CD4-positive, alpha-beta T cell treated with Interleukin-15 for 4 hours (primary cell): ENCODE measurements at places on chromosomes 6 and 20.
A peak's percentile ranks its signal among the peaks of the same experiment; 100 is the strongest.

DNA sequence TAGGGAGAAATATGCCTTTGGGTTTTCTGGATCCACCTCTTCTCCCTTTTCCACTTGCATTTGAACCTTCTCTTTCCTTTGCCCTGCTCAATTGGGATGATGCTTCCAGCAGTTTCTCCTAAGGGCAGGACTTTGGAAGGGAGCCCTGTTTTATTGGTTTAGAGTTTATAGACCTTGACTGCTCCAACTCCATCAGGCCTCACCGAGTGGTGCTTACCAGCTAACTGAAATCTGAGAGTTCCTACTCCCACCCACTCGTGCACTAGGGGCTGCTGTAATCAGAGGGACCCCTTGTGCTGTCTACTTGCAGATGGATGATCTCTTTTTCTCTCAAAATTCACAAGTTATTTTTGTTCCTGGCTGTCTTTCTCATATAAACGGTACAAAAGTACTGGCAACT lies 121.3 kb upstream of the SLC22A16 start:
- no peak for DNase-seq

- no peak for DNase-seq
Measured at GRCh38 chr6:123990376-123990775, 186.7 kb downstream of the NKAIN2 start.

GRCh38 chr6:159104163-159104925 lies 59.6 kb upstream of the TAGAP start:
- peak; percentile 86 for DNase-seq

DNA sequence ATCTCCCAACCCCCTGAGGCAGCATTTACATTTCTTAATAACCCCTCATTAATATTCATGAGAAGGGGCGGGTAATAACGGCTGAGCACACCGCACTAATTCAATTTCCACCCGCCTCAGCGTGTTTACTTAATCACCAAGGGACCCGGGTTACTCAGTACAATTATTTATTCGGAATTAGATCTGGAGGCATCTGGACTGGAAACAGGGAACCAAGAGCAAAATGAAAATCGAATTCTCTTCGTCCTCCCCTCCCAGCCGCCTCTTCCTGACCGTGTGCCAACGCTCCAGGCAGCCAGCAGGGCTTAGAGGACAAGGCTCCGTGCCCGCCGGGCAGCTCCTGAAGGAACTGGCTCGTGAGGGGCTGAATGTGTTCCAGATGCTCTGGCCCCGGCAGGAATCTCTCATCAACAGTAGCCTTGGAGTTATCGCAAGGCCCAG lies 23.5 kb upstream of the CTNNBL1 start:
- DNase-seq = no peak

- DNase-seq = no peak
Measured at GRCh38 chr6:6643398-6643797, 54.9 kb downstream of the LY86 start.

DNA sequence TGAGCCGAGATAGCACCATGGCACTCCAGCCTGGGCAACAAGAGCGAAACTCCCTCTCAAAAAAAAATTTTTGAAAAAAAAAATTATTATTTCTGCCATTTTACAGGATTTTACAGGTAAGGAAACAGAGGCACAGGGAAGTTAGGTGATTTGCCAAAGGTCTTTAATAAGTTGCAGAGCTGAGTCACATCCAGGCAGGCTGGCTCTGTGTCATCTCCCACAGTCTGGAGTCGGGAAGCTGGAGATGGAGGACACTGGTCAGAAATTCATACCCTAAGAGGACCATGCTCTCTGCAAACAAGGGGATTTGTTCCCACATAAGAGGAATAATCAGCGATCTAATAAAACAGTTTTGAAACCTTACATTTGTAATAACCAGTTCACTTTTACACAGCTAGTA lies 24.1 kb downstream of the HECA start:
- DNase-seq = no peak

- no peak for DNase-seq
Measured at GRCh38 chr6:6518631-6519427, 69.7 kb upstream of the LY86 start.

- no peak for DNase-seq
Measured at GRCh38 chr6:106897580-106897979, 76.9 kb downstream of the CD24 start.

DNA sequence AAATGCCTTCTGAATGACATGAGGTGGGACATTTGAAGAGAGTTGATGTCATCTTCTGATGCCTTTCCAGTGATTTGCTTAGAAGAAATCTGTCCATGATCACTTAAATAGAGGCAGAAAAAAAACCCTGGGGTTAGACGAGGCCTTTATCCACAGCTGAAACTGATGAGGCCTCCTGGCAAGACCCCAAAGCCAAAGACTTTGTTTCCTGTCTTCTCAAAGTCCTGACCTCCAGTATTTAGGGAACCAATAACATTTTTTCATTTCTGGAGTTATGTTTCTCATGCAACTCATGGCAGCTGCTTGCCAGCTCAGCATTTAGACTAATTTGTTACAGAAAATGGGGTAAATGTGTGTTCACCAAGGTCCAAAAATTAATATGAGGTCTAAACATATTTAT lies 248.0 kb upstream of the PRDM1 start:
- DNase-seq = no peak

DNA sequence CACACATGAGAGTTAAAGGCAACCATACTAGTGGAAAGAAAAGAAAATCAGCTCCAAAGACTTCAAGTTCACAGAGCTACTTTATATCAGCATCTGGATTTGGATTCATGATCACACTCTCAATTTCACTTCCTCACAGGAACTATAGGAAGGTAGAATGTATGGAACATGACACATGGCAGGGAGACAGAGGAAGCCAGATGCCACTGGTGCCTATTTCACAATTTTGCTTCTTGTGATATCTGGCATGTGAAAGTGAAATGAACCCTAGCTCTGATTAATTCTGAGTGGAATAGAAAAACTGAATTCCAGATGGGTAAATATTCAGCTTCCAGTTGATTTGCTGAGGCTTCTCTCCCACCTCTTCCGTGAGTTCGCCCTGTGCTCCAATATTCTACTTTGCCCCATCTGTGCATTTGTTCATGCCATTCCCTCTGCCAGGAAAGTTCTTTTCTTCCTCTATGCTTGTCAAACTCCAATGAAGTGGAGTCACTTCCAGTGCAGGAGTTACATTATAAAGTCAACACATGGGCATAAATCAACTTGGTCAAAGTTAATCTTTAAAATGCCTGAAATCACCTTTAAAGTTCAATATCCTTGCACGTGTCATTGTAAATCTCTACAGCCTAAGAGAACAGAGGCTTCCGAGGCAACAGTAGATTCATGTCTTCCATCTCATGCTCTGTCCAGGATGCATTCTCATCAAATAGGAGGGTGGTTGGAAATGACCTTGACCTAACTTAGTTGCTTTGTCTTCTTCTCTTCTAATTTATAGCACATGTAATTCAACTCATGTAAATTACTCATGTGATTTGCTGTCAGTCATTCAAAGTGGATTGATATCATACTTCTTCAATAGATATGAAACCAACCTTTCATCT lies 275.3 kb downstream of the HIVEP2 start:
- no peak for DNase-seq

GRCh38 chr6:140437619-140438345 lies 1063.3 kb upstream of the CITED2 start:
- DNase-seq = no peak
